ENCODE measurements at places on chromosomes 6 and 20.

- DNase-seq: no peak
These were observed 175.8 kb upstream of the GGTLC1 start for GRCh38 chr20:24164360-24164759.

DNA sequence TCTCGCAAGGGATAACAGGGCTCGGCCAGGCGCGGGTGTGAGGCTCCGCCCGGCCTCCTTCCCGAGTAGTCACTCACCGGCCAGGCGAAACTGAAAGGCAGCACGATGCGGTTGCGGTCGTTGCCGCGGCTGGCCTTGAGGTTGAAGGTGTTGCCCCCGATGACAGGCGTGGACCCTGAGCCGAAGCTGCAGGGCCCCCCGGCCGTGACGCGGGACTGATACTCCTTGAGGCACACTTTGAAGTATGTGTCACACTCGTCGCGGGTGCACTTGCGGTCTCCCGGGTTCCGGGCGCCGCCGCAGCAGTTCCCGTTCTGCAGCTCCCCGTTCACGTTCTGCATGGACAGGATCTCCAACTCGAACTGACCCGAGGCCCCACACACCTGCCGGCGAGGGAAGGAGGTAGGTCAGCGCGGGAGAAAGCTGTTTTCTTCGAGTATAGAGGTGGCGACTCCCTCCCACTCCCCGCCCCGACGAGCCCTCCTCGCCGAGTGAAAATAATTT is 1.1 kb downstream of the JAG1 start:
- no peak for DNase-seq

DNA sequence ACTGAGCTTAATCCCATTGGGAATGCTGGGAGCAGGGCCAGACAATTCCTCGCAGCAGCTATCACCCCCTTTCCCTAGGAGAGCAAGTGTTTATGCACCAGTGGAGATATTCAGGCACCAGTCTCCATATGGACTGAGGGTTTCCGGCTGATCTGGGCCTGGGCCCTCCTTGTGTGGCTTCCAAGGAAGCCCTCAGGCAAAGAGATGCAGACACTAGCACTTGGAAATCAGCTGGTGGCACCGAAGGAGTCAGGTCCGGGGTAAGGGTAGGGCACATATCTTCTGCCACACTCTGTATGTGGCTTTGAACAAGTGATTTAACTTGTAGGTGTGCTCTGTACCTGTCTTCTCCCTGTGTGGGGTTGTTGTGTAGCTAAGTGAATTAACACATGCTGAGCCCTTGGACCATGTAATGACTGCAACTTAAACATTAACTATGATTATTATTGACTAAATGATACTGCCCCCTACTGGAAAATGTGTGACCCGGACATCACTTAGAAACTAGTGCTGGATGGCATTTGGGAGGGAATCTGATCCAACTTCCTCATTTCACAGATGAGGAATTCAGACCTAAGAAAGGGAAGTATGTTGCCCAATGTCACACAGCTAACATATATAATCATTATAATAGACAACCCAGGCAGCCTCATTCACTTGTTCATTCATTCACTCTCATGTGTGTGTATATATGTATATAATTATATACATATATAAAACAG is 19.3 kb upstream of the WFDC2 start:
- no peak for DNase-seq

- no peak for DNase-seq
These were observed 24.3 kb downstream of the RBL1 start for GRCh38 chr20:37071481-37071911.

- no peak for DNase-seq
These were observed 79.6 kb downstream of the KHDC1L start for GRCh38 chr6:73145690-73146089.

- no peak for DNase-seq
These were observed 19.7 kb downstream of the ACSS2 start for GRCh38 chr20:34896086-34896621.

GRCh38 chr6:3919130-3919628 is 70.0 kb downstream of the FAM50B start:
- no peak for DNase-seq

DNA sequence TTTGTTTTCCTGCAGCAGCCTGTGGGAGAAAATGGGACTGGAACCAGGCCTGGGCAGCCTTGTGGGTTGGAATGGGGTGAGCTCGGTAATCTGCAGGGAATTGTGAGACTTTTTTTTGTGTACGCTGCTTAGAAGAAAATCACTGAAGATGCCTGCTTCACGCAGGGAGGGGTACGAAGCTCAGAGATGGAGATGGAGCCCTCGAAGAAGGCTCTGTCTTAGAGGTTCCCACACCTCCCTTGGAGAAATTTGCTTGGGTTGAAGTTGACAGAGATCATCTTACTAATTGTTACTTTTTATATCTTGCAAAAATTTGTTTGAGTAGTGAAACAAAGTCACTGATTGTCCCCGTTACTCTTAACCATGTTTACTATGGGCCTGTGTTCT is 894 bp downstream of the PYGB start:
- no peak for DNase-seq

DNA sequence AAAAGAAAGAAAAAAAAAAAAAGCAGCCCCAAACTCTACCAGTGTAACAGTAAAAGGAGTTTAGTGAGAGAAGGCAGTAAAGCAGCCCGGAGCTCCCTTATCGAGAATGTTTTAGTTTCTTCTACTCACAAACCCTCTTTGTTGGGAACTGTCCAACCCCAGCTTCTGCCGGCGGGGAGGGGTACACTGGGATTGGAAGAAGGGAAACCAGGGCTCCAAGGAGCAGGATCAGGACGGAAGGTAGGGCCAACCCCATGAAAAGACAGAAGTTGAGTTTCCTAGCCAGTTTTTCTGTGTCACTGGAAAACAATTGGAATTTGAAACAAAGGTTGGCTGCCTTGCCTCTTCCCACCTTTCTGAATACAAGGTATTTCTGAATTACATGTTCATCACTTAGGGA is 66.0 kb downstream of the KIZ start:
- no peak for DNase-seq

GRCh38 chr6:31040801-31041200 is 30.5 kb downstream of the MUC22 start:
- no peak for DNase-seq

- DNase-seq: no peak
These were observed 11.9 kb upstream of the TMEM170B start for GRCh38 chr6:11525468-11526155.

GRCh38 chr6:100491952-100492670 is 27.4 kb upstream of the SIM1 start:
- no peak for DNase-seq

DNA sequence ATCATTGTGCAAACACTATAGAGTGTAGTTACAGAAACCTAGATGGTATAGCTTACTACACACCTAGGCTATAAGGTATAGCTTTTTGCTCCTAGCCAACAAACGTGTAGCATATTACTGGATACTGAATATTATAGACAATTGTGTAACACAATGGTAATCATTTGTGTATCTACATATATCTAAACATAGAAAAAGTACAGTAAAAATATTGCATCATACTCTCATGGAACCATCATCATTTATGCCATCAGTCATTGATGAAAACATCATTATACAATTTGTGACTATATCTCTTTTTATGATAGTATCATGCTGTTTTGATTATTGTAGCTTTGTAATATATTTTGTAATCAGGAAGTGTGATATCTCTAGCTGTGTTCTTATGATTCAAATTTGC is 21.0 kb upstream of the HCRTR2 start:
- DNase-seq: no peak

DNA sequence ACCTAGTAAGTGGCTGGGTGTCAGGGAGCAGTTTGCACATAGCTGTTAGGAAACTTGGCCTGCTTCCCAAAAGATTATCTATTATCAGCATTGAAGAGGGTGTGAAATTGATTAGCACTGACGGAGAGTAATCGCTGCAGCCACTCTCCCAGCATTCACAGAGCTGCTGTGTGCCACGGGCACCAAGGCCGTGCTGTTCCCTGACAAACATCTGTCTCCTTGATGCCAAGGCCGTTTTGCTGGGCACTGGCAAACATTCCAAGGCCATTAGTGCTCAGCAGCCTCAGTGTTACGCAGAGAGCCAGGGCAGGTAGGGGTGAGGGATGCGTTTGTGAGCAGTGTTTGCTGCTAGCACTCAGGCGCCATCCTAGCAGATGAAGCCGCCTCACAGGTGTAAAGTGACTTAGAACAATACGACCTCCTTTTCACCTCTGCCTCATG is 57.7 kb upstream of the VSTM2L start:
- DNase-seq: no peak

DNA sequence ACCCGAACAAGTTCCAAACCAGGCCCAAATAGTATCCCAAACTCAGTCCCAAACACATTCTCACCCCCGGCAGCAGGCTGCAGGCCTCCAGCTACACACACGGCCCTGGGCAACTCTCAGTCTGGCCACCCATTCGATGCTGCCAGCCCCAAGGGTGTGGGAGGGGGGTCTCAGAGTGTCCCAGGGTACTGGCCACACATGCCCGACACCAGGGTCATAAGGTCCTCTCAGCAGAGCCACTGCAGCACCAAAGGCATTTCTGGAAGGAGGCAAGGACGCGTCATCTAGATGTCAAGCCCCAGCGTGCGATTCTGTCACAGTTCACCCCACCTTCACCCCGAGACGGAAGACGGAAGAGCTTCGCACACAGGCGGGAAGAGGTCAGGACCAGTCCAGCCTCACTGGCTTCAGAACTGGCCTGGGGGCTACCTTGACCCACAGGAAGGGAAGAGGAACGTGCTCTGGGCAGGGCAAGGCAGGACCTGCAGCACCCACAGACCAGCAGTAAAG is 9.5 kb downstream of the MYL9 start:
- no peak for DNase-seq

DNA sequence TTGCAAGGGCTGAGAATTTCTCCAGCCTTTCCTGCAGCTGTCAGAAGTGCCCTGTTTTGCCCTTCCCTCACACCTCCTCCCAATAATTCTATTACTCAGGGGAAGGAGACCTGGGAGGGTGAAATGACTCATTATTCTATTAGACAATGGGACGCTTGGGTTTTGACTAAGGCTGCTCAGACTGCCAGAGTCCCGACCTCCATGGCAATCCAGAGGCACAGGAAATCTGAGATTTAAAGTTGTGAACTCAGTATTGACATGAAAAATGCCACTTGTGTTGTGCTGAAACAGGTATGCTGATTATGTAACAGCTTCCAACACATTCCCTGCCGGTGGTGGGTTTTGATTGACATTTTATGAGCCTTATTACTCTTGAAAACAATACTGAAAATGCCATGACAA is 625.9 kb upstream of the FLRT3 start:
- DNase-seq: no peak

- DNase-seq: no peak
These were observed 138.1 kb upstream of the SLC24A3 start for GRCh38 chr20:19074356-19074755.

DNA sequence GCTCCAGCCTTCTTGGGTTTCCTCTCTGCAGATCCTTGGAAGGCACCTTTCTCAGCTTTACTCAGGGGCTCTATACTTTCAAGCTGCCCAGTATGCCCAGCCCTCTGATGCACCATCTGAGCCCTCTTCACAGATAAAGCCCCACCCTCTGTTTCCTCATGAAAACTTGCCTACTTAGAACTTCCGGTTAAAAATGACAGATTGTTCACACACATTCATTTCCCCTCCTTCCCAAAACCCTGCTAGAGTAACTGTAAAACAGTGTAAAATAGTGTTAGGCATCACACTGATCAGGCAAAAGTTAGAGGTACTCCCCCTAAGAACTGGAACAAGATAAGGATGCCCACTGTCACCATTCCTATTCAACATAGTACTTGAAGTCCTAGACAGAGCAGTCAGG is 14.0 kb upstream of the GCM1 start:
- no peak for DNase-seq

GRCh38 chr6:166728884-166729530 is 102.0 kb upstream of the RPS6KA2 start:
- DNase-seq: no peak

GRCh38 chr6:87832025-87832825 is 130.2 kb upstream of the AKIRIN2 start:
- DNase-seq: no peak

- no peak for DNase-seq
These were observed 664.2 kb upstream of the PTCHD4 start for GRCh38 chr6:48775157-48775556.

GRCh38 chr6:132484680-132485018 is 28.3 kb downstream of the STX7 start:
- no peak for DNase-seq

- no peak for DNase-seq
These were observed 5.1 kb upstream of the MAP1LC3A start for GRCh38 chr20:34553366-34553867.

GRCh38 chr6:142771162-142771561 is 173.8 kb downstream of the HIVEP2 start:
- DNase-seq: no peak

- DNase-seq: no peak
These were observed 25.7 kb upstream of the HINT3 start for GRCh38 chr6:125930765-125931418.

DNA sequence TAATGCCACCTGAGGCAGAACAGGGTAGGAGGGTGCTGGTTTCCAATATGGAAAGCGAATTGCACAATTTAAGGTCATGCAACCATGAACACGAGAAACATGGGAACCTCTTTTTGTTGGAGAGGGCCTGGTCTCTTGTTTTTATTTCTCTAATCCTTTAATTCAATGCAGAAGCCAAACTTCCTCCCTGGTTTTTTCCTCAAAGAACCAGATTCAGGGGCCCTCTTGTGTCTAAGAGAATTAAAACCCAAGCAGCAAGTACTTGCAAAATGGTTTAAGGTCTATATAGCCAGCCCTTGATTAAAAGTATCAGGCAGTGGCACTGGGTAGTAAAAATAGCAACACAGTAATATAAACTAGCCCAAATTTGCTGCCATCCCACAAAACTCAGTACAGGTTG is 19.5 kb downstream of the GSTA4 start:
- no peak for DNase-seq

- no peak for DNase-seq
These were observed 144.7 kb downstream of the SCML4 start for GRCh38 chr6:107679457-107679856.

GRCh38 chr6:81857812-81858211 is 105.3 kb upstream of the TENT5A start:
- no peak for DNase-seq

- no peak for DNase-seq
These were observed 111.7 kb downstream of the TRERF1 start for GRCh38 chr6:42339991-42340401.

- no peak for DNase-seq
These were observed 912.8 kb upstream of the MAN1A1 start for GRCh38 chr6:120262354-120262753.

DNA sequence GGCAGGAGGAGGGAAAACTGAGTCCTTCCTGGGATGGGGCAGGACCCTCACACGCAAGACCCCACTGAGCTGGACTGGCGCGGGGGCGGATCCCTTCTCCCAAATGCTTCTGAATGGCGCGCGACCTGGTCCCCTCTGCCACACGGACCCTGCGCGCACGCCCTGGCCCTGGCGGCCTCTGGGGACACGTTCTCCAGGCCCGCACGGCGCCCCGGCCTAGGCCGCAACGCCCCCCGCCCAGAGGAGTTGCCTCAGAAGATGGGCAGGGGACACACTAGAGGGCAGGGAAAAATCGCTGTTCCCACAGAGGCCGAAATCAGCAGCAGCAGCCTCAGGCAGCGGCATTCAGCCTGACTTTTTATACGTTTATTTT is 45.2 kb upstream of the OSTM1 start:
- no peak for DNase-seq

GRCh38 chr20:36155629-36155971 is 1.1 kb downstream of the EPB41L1 start:
- no peak for DNase-seq

Measured in stimulated activated CD8-positive, alpha-beta memory T cell treated with anti-CD3 and anti-CD28 coated beads, Interleukin-2, amount 100 ng/mL, for 1 hour (primary cell).